NCI-H1092 (cell line): ENCODE measurements at places on chromosomes 16 and 17.
A peak's percentile ranks its signal among the peaks of the same experiment; 100 is the strongest.

DNA sequence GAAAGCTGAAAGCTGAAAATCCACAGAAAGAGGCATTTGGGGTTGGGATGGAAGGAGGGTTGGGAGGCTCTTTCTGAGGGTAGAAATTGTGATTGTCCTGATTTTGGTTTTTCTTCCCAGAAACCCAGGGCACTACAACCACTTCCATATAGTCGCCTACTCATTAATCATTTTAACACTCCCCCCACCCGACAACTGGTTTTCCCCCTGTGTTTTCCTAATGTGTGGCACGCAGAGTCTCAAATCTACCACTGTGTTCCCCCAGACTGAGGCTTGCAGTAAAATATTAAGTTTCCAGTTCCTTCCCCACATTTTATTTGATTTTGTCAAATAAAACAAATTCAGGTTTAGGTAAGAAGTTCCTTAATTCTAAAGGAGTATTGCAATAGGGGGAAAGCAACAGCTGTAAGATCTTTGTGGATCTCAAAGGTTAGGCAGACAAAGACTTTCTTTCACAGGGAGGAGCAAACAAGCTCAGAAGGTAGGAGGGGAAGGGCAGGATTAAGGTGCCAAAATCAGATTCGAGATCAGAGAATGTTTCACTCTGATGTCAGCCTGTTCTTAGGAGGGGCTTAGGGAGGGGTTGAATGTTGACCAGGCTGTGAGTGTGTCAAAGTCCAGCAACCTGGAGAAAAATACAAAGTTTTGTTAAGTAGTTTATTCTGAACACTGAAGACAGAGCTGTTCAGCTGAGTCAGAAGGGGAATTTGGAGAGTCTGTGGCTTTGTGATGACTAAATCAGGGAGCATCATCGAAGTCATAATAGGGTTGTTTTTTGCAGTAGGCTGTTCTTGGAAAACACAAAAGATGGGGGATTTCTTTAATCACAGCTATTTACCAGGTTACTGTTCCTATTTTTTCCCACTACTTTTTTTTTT lies 3.6 kb downstream of the ZNF267 start:
- no peak for DNase-seq

DNA sequence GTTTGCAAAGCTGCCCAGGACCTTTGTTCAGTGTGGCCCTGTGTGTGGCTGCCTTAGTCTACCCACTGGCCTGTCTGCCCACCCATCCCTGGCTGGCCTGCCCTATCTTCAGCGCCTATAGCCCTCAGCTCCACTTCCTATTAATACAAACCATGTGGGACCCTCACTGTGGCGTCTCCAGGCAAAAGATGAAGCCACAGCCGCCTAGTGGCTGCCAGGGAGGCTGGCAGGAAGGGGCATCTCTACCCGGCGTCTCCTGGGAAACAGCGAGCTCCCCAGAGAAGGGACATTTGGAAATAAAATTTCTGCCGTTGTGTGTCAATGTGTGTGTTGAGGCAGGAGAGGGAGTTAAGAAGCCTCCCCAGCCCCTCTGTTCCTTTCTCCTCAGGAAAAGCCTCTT lies 31.5 kb downstream of the NEUROD2 start:
- peak; percentile 34 for DNase-seq

DNA sequence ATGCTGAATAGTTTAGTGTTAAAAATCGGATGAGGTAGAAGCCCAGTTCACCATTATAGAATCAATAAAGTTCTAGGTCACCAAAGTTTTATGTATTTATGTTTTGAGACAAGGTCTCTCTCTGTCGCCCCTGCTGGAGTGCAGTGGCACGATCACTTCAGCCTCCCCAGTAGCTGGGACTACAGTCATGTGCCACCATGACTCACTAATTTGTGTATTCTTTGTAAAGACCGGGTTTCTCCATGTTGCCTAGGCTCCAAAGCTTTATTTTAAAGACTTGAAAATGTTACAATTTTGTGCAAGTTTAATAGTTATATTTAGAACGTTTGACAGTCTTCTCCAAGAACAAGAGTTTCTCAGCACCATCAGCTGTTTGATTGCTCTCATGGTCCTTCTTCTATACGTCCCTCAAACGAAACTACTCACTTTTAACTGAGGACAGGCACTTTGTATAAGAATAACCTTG lies 32.1 kb downstream of the NDE1 start:
- no peak for DNase-seq

- DNase-seq: no peak
Observed at GRCh38 chr16:1953734-1954133, 755 bp downstream of the RPL3L start.

- DNase-seq: no peak
Observed at GRCh38 chr16:81715358-81716196, 63.5 kb upstream of the PLCG2 start.

DNA sequence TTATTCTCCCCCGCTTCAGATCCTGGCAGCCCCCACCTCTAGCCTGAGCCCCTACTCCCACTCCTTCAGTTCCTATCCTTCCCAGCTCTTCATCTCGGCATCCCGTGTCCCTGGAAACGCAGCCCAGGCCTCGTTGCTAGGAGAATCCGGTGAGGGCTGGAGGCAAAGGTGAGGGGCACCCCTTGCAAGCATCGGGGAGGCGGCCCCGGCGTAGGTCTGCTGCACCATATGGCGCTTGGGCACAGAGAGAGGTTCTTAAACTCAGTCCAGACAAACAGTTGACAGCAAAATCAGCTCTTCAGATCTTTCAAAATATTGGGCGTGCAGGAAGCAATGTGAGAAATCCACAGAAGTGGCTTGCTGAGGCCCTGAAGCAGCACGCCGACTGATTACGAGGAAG lies 15.0 kb downstream of the SLC38A8 start:
- no peak for DNase-seq

GRCh38 chr17:78610951-78611511 lies 33.8 kb upstream of the DNAH17 start:
- no peak for DNase-seq

DNA sequence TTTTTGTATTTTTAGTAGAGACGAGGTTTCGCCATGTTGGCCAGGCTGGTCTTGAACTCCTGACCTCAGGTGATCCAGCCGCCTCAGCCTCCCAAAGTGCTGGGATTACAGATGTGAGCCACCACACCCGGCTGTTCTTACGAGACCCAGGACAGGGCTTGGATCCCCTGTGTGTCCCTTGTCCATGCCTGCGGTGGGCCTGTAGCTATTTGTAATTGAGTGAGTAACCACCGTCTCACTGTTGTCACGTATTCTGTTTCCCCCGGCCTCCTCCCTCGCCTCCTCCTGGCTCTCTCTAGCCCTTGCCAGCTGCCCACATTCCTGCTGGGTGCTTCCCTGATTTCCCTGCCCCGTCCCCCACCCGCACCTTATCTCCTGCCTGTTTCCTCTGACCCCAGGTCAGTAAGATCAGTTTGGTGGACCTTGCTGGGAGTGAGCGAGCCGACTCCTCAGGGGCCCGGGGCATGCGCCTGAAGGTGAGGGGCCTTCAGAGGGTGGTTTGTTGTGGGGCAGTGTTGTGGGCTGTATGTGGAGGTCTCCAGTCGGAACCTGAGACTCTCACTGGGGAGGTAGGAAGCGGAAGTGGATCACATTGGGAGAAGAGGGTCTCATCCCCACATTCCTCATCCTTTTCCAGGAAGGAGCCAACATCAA lies 5.6 kb downstream of the KIF1C start:
- no peak for DNase-seq

DNA sequence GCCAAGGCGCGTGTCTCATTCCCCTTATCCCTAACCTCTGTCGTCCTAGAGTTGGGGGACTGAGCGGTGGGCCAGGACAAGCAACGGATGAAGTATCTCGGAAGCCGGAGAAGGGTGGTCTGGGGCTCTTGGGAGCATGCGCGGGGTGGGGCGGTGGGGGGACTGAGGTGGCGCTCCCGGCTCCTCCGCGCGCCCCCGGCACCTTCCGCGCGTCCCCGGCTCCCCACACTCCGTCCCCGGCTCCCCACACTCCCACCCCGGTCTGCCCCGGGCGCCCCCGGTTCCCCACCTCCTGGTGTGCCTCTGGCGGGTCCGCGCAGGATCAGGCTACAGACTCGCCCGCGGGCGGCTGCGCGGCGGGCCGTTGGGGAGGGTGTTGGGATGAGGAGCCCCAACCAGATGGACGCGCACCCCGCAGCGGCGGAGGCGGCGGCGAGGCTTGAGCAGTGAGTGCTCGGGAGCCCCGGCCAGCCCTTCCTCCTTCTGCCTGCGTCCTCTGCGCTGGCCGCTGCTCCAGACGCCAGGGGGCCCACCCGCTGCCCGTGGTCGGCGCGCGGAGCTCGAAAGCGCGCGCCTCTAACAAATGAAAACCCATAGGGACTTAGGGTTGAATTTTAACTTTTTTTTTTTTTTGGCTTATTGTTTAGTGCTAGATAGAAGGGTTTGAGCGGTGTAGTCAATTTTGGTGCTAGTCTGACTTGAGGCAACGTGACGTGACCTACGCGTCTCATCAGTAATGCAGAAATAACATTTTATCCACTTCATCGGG lies 5.6 kb upstream of the CRYM start:
- peak; percentile 16 for DNase-seq

- DNase-seq: no peak
Observed at GRCh38 chr16:4097826-4098240, 18.4 kb downstream of the ADCY9 start.

- no peak for DNase-seq
Observed at GRCh38 chr17:57133486-57133885, 48.4 kb downstream of the AKAP1 start.

DNA sequence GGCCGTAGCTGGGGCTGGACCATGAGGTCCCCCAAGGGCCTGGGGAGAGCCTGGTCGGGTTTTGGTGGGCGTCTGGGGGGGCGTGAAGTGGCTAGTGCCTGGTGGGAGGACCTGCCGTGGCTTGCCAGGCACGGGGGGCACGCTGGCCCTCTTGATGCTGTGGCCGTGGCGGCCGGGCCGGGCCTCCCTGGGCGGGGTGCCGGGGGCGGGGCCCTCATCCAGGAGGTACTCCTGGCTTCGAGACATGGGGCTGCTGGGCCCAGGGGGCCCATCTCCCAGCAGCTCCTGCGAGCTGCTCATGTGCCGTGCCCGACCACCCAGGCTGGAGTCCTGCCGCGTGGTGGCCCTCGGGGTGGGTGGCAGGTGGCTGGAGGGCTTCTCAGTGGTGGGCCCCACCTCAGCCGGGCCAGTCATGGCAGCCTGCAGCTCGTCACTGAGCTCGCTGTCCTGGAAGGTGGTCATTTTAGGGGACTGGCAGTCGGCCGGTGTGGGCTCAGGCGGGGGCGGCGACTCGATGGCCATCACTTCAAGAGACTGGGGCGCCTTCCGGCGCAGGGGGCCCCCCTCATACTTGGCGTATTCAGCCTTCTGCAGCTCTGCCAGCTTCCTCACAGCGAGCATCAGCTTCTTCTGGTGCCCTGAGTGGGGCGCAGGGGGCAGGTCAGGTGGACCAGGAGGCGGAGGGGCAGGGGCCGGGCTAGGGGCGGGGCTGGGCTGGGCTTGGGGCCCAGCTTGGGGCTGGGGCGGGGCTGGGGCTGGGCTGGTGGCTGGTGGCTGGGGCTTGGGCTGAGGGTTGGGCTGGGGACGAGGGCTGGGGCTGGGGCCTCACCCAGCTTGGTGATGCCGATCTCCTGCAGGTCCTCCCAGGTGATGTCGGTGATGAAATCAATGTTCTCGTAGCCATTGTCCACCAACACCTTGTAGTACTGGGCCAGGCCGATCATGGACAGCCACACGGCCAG lies 15.2 kb downstream of the CASKIN1 start:
- no peak for DNase-seq

- no peak for DNase-seq
Observed at GRCh38 chr17:72697602-72698146, 394.8 kb downstream of the SLC39A11 start.

GRCh38 chr17:72691586-72691985 lies 400.9 kb downstream of the SLC39A11 start:
- DNase-seq: no peak

DNA sequence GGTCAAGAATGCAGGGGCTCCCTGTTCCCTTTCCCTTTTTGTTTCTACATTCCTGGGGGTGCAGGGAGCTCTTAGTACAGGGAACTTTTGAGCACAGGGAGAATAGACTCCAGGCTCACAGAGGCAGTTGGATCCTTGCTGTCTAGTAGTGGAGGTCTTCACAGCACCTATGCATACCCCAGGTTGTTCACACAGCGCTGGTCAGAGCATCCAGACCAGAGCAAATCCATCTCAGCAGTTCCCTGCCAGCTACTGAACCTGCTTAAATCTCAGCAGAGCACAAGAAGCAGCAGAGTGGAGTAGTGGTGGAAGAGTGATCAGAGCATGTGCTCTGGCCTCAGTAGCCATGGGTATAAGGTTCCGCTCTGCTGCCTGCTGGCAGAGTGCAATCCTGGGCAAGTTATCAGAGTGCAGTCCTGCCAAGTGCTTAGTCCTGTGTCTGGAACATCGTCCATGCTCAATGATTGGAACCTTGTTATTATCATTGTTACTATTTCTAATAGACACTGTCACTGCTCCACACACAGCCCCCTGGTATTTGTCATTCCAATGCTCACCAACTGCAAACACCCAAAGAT lies 220.4 kb downstream of the CBLN1 start:
- DNase-seq: no peak
